SJCRH30 (cell line): ENCODE measurements at places on chromosomes 3 and 15. TPM values are rescaled to one million over a fixed set of nuclear protein-coding genes. Genes with fewer than 3 reads are reported as not detected.
A peak's percentile ranks its signal among the peaks of the same experiment; 100 is the strongest.

- H3K27ac ChIP-seq: no peak overlapping the region
- H3K4me3 ChIP-seq: no peak overlapping the region
- peaks cover 7% of the 10 kb centered on the region; the same call in 1 of the 2 replicates for H3K27me3 ChIP-seq
- no peak for DNase-seq
- H3K4me1 ChIP-seq: no peaks in the 10 kb centered on the region
Measured at GRCh38 chr3:13538520-13539291, 10.2 kb upstream of the FBLN2 start.

GRCh38 chr15:73050561-73051295 lies 1.5 kb upstream of the NEO1 start:
- no peak for DNase-seq
- H3K27me3 ChIP-seq: 0 out of 2 replicates have a peak, but pooled peaks cover 2% of the 10 kb centered on the region

GRCh38 chr15:39919748-39920509 lies at the start of gene GPR176:
TSS of gene GPR176 (minus strand) at chr15:39920266. CDS start at chr15:39920026, 240 bp downstream.
- peak within 1 kb of the TSS; percentile 63 for H3K4me3 ChIP-seq
- peaks cover 7% of the 10 kb centered on the region; the same call in 1 of the 2 replicates for H3K4me1 ChIP-seq
- H3K27me3 ChIP-seq: no peaks in the 10 kb centered on the region

- no peak for DNase-seq
- H3K36me3 ChIP-seq: no peaks in the 10 kb centered on the region
- H3K4me3 ChIP-seq: no peak overlapping the region
- H3K27ac ChIP-seq: no peak overlapping the region
Measured at GRCh38 chr3:134618478-134619300, 32.1 kb downstream of the KY start.

DNA sequence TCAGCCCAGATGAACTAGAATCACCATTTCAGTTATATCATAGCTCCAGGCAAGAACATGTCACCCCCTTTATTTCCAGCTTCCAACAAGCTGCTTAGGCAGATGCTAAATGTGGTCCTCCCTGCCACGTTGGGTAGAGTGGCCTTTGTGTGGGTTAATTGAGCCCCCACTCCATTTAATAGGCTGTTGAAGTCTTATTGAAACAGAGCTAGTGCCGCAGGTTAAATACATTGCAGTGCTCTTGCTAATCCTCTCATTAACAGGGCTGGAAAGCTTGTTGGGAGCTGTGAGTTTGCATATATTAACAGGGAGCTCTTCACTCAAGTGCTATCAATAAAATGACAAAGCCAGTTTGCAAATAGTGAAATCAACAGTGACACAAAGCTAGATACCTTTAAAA lies 248.4 kb upstream of the CMC1 start:
- H3K27ac ChIP-seq: no peak overlapping the region
- no peaks in the 10 kb centered on the region for H3K36me3 ChIP-seq

DNA sequence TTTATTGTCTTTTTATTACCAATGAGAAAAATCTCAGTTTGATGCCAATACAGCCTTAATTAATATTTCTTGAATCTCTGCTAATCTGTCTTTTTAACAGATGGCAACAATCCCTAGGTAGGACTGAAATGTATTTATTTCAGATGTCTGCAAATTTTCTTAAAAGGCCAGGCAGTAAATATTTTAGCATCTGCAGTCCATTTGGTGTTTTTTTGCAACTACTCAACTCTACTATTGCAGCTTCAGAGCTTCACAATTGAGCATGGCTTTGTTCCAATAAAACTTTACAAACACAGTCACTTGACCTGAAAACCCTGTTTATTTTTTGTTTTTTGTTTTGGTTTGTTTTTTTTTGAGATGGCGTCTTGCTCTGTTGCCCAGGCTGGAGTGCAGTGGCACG lies 82.7 kb downstream of the RARB start:
- H3K27ac ChIP-seq: no peak overlapping the region
- no peaks in the 10 kb centered on the region; the same call in 1 of the 2 replicates for H3K27me3 ChIP-seq
- H3K4me1 ChIP-seq: no peaks in the 10 kb centered on the region

- H3K27me3 ChIP-seq: no peaks in the 10 kb centered on the region
- no peak overlapping the region for H3K27ac ChIP-seq
- H3K36me3 ChIP-seq: no peaks in the 10 kb centered on the region; the same call in 1 of the 2 replicates
- no peak for DNase-seq
- H3K4me1 ChIP-seq: peaks cover 19% of the 10 kb centered on the region
Measured at GRCh38 chr3:57066471-57066870, 6.0 kb downstream of the SPATA12 start.

The TM4SF4 gene
- not detected in 2 replicates for total RNA-seq

The TMF1 gene
- 9.5 and 12.7 TPM in 2 replicates for total RNA-seq
